ENCODE measurements at places on chromosomes 1 and 21.

- no peak for DNase-seq
These were observed 606.0 kb downstream of the SMYD3 start for GRCh38 chr1:245901037-245901436.

- DNase-seq, result no peak
These were observed 4.0 kb downstream of the ARHGEF19 start for GRCh38 chr1:16208270-16208987.

DNA sequence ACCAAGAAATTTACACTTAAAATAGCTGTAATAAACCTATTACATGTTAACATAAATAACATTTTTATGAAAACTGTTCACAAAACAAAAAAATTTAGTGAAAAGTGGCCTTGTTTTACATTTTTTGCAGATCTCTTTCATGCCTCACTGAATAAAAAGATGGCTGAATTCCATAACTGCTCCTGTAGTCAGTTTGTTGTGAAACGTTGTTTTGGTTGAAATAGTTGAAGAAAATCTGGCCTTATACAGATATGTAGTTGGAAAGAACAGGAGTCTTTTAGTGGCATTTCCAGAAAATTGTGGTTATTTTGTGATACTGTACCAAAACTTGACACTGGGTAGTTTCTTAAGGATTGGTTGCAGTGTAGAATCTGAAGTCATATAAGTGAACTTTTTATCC, 18.1 kb downstream of the ITSN1 start:
- DNase-seq, result no peak

DNA sequence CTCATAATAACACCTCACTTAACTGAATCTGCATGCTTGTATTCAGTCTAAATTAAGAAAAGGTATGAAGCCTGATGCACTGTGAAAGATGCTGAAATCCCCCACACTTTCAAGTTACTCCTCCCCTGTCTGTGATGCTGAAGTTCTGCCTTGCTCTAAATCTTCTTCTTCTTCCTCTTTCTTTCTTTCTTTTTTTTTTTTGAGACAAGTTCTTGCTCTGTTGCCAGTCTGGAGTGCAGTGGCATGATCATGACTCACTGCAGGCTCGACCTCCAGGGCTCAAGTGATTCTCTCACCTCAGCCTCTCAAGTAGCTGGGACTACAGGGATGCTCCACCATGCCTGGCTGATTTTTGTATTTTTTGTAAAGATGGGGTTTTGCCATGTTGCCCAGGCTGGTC, 231.0 kb upstream of the B3GALT2 start:
- peak; percentile 20 for DNase-seq

DNA sequence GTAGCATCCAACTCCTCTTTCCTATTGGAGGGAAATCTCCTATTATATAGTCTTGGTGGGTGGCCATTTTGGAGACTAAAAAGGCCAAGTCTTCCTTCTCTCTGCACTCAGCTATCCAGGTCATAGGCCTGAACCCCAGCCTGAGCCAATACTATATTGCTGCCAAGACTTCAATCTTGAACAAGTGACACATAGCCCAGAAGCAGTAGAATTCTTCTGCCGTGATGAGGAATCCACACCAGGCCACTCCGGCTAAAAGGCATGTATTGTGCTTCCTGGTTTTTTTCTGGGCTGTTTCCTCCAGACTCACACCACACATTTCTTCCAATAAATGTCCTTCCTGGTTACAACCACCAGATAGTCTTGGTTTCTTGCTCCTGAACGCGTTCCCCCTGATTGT, 43.0 kb downstream of the ATF3 start:
- DNase-seq, result no peak

DNA sequence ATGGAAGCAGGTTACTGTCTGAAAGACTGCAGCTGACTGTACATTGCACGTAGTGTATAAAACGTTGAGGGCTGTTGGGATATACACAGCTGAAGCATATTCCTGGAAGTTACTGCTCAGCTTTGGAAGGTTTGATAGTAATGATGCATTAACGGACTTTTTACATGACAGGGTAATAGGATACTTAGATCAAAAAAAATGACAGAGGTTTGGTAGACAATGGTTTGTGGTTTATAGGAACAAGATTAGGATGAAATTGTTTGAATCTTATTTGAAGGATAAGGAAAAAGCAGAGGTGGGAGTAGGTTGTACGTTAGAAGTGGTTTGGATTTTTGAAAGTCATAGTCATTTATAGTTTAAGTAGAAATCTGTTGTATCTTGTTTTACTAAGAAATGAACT, 33.0 kb downstream of the ADGRL2 start:
- no peak for DNase-seq

DNA sequence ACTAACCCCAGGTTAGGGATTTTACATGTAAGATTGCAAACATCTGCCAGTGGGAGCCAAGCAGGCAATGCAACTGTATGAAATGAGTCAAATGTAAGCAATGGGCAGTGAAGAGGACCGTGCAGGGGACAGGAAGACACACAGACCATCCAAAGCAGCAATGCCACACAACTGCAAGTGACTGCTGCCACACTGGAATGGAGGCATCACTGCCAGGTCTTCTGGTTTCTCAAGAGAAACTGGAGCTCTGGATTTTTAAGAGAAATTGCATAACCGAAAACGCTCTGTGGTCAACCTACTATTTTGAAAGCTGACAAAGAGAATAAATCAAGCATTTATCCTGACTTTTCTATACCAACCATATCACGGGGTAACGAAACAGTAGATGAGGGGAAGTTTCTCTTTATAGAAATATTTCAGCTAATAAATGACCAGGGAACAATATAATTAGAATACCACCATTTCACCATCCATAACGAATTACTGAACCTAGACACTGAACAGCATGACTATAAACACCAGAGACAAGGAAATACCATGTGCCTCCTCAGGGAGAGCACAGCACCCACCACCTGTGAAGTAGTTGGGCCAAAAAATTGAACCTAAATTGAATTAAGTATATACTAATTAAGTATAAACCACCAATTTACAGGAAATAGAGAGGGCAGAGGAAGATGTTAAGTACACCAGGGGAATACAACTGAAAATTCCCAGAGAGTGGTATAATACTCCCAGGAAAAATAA, 4.4 kb downstream of the AK2 start:
- DNase-seq, result no peak

DNA sequence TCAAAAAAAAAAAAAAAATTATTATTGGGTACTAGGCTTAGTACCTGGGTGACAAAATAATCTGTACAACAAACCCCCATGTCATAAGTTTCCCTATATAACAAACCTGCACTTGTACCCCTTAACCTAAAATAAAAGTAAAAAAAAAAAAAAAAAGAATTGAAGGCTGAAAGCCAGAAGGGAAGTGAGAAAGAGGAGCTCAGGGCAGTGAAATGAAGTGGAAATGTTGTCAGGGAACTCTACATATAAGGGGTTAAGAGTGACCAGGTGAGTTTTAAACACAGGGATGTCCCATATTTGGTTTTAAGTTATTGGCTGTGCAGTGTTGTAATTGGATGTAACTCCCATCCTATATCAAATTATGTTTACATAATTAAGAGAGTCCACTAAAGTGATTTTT, 85.7 kb upstream of the ABCD3 start:
- no peak for DNase-seq

GRCh38 chr1:241713316-241713715, 61.2 kb downstream of the WDR64 start:
- DNase-seq, result no peak

DNA sequence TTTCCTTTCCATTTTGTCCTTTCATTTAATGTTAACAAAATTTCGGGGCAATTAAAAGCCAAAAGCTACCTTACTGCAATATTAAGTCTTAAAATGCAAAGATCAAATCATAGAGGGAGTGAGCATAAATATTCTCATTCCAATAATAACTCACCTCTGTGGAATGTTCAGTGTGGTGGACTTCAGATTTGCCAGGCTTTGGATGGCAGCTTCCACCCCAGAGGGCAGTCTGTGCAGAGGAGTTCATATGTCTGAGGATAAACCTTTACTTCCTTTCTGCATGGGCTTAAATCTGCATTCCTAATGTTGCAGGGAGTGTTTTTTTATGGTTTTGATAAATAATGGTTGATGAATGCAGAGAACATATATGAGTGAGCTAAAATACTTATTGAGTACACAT, 16.3 kb downstream of the KIAA0040 start:
- no peak for DNase-seq

DNA sequence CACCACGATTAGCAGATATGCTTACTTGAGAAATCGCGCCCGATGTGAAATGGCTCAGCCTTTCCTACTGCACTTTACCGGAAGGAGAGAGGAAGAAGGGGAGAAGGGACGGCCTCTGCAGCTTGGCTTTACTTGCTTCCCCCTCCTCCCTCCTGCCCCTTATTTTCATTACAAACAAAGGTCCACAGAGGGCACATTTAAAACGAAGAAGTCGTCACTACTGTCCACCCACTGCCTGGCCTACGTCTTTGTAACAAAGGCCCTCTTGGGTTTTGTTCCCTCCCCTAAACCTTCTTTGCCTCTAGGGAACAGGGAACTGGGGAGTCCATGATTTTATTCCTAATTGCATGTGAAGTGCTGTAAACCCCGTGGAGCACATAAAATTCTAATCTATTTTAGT, 308.5 kb downstream of the LMX1A start:
- DNase-seq, result no peak

- no peak for DNase-seq
These were observed 38.5 kb downstream of the DISC1 start for GRCh38 chr1:231665101-231665500.

- no peak for DNase-seq
These were observed 70.4 kb downstream of the VAV3 start for GRCh38 chr1:107894605-107895004.

DNA sequence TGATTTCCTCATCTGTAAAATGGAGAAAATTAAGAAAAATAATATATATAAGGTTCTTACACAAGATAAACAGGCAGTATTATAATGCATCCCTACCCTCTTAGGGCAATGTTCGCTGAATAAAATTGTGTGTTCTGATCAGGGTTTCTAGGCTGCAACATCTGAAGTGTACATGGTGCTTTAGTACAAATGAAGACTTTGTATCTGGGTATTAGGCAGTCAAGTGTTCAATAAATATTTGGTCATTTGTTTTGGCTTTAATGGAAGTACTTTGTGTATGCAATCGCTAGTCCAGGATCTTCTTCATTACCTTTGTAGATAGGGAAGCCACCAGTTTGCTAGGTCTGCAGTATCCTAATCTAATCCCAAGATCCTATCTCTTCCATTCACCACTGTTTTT, 28.1 kb downstream of the DNASE2B start:
- DNase-seq, result no peak

- no peak for DNase-seq
These were observed 10.1 kb upstream of the SERTAD4 start for GRCh38 chr1:210222340-210223006.

- DNase-seq, result no peak
These were observed 35.7 kb downstream of the PTP4A2 start for GRCh38 chr1:31902510-31902860.

- DNase-seq, result no peak
These were observed 188.0 kb downstream of the RERE start for GRCh38 chr1:8629241-8630091.

- no peak for DNase-seq
These were observed 352.5 kb downstream of the ADGRL2 start for GRCh38 chr1:82153272-82153629.

DNA sequence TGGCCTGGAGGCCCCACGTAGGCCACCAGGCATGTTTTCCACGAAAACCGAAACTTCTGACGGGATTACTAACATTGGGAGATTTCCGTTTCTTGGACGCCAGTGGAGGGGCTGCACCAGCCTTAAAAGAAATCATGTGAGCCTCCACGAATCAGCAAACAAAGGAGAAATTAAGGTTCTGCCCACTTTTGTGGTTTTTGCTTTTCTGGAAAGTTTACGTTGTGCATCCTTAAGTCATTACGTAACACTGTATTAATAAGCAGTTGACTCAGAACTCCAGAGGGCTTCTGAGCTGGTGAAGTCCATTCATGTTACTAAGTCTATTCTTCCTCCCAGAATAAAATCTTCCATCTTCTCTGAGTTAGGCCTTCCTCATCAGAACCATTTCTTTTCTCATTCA, 168.5 kb downstream of the PSMG1 start:
- no peak for DNase-seq

DNA sequence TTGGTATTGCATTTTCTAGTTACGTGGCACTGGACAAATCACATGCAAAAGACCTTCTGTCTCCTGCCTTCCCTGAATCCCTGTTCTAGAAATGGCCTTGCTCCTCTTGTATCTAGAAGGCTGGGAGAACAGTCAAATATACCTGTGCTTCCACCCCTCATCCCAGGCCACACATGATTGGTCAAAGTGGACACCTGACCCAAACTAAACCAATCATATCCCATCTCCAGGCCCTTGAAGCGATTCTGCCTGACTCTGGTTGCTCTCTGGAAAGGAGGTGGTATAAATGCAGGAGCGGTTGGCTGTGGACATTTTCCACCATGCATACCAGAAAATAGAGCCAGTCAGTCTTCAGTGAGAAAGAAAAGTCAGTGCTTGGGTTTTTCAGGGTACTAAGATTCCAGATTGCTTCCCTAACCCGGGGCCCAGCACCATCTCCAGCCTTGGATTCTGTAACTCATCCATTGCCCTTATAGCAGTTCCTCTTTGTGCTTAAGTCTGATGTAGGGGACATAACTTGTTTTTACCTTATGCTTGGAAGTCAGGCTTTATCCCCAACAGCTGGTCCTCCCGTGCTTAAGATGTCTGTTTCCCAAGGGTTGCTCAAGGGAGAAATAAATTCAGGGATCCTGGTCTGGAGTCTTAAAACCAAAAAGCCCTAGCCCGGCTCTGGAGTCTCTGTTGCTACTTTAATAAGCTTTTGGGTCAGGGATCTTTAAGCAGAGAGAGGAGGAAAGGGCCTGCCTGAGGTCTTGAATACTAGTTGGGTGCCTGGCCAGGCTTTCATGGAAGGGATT, 7.7 kb upstream of the PHC2 start:
- DNase-seq, result no peak

DNA sequence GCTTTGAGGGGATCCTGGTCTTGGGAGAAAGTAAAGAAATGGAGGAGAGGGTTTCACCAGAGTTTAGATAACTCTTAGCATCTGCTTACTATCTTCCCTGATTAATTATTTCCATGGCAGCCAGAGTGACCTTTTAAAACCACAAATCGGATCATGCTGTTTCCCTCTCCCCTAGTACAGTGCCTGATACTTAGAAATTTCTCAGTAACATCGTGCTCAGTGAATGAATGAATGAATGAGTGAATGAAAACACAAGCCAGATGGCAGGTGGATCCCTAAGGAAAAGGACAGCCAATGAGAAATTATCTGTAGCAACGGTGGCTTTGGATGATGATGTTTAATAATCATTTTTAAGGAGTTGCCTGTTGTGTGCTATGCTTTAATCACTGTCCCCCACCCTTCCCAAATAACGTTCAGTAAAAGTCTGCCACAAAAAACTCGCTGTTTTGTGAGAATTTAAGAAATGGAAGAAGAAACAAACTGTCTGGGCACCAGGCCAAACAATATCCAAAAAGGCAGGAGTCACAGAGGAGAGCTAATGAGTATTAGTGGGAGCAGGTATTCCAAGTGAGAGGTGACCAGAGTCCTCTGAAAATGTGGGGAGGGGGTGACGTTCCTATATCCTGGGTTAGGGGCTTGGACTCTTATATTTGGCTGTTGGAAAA, 737 bp upstream of the SMAP2 start:
- no peak for DNase-seq

GRCh38 chr1:117697220-117697781, 91.5 kb downstream of the TENT5C start:
- no peak for DNase-seq

- peak; percentile 52 for DNase-seq
These were observed 13.9 kb upstream of the CAMK1G start for GRCh38 chr1:209569455-209570207.

Measured in activated effector memory CD4-positive, alpha-beta T cell treated with Interleukin-2 at 50 U/mL for 16 hours (primary cell).